ENCODE measurements at places on chromosomes 6 and 20.

- DNase-seq, result no peak
Observed at GRCh38 chr6:63573899-63574553, 1.7 kb downstream of the LOC128125822 start.

DNA sequence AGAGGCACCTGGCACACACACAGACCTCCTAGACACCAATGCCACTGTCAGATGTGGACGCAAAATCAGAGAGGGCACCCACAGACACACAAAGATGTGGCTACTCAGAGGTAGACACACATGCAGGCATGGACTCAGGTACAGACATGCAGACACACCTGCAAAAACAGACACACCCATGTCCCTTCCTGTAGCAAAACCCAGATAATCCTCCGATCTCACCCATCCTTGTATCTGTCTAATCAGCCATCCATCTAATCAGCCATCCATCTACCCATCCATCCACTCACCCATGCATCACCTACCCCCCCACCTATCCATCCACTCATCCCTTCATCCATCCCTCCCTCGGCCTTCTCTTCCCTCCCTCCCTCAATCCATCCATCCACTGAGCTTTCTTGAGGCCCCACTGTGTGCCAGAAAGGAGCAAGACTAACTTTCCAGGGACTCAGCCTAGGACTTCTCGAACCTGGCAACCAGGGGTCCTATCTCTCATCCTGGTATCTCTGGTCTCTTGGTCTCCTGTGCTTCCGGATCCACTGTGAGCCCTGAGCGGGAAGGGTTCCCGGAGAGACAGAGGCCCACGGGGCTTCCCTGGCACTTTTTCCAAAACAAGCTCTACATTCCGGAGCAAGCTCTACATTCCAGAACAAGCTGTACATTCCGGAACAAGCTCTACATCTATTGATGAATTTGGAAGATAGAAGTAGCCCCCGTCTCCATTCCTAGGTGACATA, 1.1 kb upstream of the TGM2 start:
- DNase-seq, result no peak

DNA sequence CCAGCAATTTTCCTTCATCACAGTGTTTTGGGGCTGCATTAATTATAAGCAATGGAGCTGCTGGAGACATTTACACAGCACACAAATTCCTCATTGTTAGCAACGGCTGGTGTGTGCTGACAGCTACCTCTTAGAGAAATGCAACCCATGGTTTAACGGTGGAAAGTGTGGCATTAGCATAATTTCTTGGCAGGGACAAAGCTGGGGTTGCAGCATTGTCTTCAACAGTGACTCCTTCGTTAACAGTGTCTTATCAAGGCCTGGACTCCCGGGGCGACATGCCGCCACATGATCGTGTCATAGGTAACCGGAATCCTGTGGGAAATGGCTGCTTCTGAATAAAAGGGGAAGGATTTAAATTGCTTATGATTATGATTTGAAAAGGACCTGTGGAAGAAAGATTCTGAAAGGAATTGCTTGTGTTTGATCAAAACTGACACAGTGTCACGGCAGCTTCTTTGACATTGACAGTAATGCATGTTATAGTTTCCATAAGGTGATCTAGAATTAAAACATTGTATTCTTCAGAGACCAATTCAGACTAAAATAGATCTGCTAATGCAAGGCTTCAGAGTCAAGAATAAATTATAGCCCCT, 128.0 kb downstream of the UST start:
- DNase-seq, result peak; percentile 37

GRCh38 chr20:23625236-23625964, 12.4 kb downstream of the CST3 start:
- DNase-seq, result peak; percentile 86

DNA sequence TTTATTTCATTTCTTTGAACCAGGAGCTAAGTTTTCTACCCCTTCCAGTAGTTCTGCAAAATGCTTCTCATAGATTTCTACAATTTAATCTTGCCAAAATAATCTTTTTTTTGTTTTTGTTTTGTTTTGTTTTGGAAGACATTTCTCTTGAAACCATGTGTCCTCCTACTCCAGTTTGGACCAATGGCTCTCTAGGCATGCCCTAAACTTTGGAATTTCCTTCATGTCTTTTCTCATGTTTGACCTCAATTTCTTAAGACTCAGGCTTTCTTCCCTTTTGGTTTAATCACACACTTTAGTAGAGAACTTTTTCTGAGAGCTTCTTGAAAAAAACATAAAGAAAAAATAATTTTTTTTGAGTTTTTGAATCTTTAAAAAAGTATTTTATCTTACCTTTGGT, 173.8 kb downstream of the GJA1 start:
- DNase-seq, result no peak

All from retinal pigment epithelial cell (primary cell).